ENCODE measurements at places on chromosomes 1 and 21. TPM values are rescaled to one million over a fixed set of nuclear protein-coding genes. Genes with fewer than 3 reads are reported as not detected.

The CLDN8 gene
- not detected for total RNA-seq

The C2CD4D gene
- total RNA-seq = not detected

The PBX1 gene
- 8.7 TPM for total RNA-seq

The OR10J1 gene
- not detected for total RNA-seq

- no peak for DNase-seq
These were observed 1.4 kb downstream of the NIT1 start for GRCh38 chr1:161119092-161119903.

DNA sequence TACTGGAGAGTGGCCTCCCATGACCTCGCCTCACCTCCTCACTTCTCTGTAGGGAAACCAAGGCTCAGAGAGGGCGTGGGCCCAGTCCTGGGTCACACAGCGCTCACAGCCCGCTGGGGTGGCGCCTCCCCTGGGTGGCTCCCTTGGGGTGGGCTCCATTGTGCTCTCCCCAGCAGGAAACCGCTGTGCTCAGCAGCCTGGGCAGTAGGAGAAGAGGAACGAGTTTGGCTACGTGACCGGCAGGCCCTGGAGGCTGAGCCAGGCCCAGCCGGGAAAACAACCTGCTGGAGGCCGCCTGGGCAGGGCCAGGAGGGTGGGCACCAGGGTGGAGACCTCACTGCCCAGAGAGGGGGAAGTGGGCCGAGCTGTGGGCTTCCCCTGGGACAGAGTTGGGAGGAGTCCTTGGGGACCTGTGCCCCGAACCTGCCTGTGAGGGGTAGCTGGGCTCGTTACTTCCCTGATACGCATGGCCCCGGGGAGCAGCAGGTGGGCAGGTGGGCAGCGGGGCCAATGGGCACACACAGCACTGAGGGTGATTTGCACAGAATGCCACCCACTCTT is 15.0 kb upstream of the FAM131C start:
- DNase-seq = no peak

- no peak for DNase-seq
These were observed 98.9 kb upstream of the SLC44A3 start for GRCh38 chr1:94721240-94721639.

DNA sequence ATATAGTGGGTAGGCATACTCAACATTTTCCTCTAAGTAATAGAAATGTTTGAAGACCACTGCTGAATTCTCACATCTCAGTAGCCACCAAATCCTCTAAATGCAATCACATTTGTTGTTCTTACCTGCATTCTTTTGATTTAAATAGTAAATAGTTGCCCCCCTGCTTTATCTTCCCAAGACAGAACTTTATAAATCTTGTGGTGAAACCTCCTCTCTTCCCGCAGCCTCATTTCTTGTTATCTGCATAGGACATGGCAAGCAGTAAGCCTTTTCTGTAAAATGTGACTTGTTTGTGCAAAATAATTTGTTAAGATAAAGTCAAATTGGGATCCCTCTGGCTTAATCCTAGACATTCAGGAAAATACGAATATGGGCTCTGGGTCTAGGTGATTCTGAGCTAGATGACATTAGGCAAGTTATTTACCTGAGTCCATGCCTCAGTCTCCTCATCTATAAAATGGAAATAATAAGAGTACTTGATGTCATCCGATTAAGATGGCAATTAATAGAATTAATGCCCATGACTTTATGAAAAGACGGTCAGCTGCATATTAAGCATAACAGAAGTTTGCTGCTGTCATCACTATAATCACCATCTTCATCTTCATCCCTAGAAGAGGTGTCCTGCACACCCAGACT is 77.7 kb downstream of the LRRC8C start:
- DNase-seq = no peak

- DNase-seq = peak; percentile 81
These were observed 25.3 kb downstream of the TMEM51 start for GRCh38 chr1:15178571-15179484.

- no peak for DNase-seq
These were observed 34.1 kb downstream of the DDX20 start for GRCh38 chr1:111789666-111790316.

DNA sequence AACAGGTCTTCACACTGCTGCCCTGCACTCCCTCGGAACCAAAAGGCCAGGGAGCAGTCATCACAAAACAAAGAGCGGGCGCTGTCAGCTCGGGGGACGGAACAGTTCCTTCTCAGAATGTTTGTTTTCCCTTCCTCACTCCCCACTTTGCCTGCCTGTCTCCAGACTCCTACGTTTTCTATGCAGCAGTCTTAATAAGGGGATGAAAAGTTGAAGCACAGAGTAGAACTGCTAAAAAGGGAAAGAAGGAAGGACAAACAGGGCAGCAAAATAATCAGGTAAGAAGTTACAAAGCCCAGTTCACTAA is 738 bp upstream of the GPR161 start:
- DNase-seq = no peak

DNA sequence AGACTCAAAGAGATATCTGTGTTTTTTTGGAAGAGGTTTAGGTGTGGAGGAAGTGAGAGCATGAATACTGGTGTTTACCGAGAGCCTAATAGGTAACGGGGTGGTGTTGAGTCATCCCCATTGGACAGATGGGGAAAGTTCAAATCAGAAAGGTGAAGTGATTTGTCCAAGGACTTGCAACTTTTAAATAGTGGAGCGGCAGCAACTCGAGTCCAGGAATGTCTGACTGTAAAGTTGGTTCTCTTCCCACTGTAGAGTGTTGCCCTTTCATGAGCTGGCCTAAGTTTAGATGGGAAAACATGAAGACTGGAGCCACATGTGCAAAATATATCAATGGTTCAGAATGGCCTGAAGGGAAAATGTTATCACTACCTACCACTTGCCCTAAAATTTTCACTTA is 125.7 kb downstream of the LYPLAL1 start:
- DNase-seq = no peak

GRCh38 chr21:46145159-46145839 is 10.1 kb downstream of the FTCD start:
- DNase-seq = no peak

DNA sequence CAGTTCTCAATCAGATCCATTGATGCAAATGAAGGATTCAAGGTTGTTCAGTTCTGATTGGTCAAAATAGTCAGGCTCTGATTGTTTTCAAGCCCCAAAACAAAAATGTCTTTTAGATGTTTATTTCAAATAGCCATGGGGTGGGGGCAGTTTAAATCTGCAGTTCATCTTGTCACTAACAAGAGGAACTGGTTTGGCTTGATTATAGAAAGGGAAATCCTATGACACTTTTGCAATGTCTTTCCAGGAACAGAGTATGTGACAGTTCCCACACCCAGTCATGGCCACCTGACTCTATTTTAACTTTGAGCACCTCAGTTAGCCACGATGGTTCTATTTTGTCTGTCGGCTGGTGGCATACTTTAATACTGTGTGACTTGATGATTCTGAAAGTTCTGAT is 1544.1 kb downstream of the PLA2G4A start:
- DNase-seq = no peak

All from glomerular endothelial cell (primary cell).